ENCODE measurements at places on chromosomes 1 and 21. TPM values are rescaled to one million over a fixed set of nuclear protein-coding genes. Genes with fewer than 3 reads are reported as not detected.
A peak's percentile ranks its signal among the peaks of the same experiment; 100 is the strongest.

DNA sequence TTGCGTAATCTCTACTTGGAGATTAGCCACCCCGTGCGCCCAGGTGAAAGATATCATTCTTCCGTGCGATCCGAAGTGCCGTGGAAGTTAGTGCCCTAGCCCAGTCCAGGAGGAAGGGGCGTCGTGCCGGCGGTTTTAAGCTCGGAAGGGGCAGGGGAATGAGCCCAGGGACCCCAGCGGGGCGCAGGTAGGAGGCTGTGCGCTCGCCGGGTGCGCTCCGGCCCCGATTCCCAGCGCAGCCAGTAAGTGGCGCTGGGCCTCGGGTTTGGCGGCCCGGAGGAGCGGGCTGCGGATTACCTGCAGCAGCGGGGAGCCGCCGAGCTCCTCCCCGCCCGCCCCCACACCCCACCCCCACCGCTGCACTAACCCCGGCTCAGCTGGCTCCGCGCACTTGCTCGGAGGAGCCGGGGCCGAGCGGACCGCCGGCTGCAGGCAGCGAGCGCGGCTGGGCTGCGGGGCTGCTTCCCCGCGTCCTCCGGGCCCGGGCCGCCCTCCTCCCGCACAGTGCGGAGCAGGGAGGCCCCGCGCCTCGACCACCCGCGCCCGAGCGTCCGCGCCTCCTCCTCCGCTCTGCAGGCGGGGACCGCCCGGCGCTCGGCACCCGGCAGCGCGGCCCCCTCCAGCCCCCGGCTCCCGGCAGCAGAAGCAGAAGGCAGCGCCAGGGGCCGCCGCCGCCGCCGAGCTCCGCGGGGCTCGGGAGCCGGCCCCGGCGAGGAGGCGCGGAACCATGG is at the start of gene RYR2:
RYR2 (plus strand) TSS at position 390 of the 731 bp plus-strand sequence; CDS start at position 728, 338 bp downstream.
- no peak for DNase-seq

- no peak for DNase-seq
These were observed 543.0 kb upstream of the B3GALT2 start for GRCh38 chr1:193729429-193729828.

DNA sequence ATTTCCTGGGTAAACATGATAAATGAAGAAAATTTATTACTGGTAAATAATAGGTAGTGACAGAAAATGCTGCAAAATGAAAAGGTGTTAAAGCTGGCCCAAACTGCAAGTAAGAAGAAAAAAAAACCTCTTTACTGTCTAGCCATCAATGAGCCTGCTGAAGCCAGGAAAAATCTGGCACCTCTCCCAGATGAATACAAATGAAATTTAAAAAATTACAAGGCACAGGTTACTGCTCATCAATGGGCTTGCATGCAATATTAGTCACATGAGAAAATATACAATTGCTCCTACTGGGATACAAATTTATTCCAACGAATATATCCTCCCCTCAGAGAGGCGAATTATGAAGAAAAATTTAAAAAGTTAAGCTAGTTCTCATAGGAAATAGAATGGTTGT is 1422.5 kb downstream of the KCNT2 start:
- no peak for DNase-seq

DNA sequence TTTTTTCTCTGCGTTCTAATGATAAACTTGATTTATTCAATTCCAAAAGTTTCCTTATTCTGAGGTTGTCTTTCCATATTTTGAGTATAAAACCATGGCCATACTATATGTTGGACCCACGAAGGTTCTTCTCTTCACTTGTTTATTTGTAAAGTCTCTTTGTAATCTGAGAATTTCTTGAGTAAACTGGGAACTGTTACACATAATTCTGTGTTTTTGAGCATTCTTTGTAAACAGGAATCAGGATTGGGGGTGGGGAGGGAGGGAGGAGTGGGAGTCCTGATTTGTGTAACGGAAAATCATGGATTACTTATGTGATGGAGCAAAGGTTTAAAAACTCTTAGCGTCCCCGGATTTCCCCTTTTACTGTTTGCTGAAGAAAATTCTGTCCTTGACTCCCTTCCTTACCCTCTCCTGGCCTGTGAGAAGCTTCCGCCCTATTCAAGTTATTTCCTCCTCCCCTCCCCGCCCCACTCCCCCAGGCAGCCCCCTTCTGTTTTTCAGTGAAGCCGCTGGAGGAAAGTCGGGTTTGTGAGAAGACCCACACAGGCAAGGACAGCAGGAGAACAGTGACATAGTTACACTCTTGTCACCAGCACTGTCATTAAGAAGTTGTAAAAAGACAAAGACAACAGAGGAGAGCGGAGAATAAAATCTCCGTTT is 6.4 kb upstream of the NBPF11 start:
- no peak for DNase-seq

Gene RGS7
- total RNA-seq: not detected

Gene CXADR
- 28.8 TPM for total RNA-seq

- no peak for DNase-seq
These were observed 1.8 kb upstream of the GBP5 start for GRCh38 chr1:89274411-89274857.

DNA sequence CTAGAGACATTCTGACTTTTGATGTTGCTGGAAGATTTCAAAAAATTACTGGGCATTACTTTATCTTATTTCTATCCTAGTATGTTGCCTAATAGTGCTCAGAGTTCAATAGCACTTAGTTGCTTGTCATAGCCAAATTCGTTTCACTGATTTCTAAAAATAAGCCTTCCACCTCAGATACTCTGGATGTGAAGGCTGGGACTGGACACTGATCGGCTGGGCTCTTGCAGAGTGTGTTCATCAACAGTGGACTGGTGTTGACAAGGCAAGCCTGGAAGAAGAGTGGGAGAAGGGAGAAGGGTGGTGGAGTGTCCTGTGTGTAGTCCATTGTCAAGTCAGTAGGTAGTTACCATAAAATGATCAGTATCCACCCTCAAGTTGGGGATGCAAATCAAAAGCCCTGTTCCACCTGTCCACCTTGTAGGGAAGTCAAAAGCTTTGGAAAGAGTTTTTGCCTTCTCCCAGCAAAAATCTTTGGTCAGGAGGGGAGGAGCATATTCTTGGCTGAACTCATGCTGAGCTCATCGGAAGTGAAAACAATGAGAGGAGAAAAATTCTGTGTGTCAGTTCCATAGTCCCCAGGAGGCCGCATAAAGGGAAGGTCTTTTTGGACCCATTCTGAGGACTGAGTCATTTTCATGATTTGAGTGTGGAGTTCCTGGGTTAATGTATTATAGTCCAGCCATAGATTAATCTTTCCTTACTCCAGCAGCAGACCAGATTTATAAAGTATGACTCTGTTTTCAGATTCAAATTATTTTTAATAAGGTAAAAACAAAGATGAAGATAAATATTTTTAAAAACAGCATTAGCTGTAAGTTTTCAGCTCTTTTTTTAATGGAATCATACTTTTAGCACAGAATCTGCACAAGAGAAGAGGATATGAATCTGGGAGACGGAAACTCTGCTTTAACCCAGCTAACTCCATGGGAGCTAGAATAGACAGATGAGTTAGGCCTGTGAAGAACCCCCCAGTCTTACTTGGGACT is 99.5 kb upstream of the BMP8A start:
- no peak for DNase-seq

- no peak for DNase-seq
These were observed 73.8 kb upstream of the ZNF678 start for GRCh38 chr1:227489572-227489971.

Gene OR2L2
- total RNA-seq: not detected

GRCh38 chr1:217268058-217268457 is 362.8 kb downstream of the GPATCH2 start:
- DNase-seq: no peak

Gene SYT6
- total RNA-seq: not detected

- DNase-seq: no peak
These were observed 105.0 kb downstream of the MATN1 start for GRCh38 chr1:30618335-30618747.

DNA sequence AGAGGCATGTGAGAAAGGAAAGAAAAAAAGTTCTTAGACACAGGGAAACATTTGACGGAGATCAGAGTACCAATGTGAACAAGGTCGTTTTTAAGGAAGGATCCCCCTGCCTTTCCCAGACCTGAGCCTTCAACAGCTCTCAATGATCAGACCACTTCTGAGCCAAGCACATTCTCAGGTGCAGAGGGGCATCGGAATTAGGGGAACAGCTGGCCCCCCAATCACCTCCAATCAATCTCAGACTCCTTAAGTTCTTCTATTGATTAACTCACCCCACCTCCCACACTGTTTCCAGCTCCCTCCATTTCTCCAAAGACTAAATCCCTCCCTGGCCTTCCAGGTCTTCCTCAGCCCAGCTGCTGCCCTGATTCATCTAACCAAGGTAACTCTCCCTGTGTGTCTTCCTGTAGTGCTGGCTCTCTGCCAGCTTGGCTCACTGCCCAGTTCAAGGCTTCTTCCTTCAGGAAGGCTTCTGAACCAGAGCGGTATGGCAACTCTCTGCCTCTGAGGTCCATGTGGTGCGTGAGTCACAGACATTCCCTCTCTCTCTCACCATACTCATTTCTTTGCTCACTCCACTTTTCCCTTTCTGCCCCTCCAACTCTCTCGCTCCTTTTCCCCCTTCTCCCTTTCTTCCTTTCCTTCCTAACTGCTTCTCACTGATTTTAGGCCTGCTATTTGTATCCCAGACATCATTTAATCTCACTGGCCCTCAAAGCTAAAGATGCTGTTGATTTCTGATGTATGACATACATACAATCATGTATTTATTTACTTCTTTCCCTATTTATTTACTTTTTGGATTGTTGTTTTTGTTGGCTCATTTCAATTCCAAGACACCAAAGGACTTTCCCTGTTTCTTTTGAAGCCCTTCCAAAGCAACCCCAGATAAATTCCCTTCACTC is 18.1 kb downstream of the CFAP45 start:
- peak; percentile 72 for DNase-seq

DNA sequence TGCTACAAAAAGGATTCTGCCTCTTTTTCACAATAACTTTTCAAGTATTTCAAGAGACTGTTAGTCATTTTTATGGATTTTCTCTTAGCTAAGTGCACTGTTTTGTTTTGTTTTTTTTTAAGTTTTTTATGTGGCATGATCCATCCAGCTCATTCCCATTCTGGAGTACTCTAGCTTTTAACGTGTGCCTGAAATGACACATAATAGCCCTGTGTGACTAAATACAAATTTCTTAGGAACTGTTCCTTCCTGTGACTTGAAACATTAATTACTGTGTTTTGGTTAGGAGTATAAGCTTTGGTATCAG is 143.9 kb downstream of the HS2ST1 start:
- DNase-seq: no peak

GRCh38 chr1:98368995-98369394 is 292.5 kb upstream of the SNX7 start:
- DNase-seq: no peak

GRCh38 chr1:80375109-80375508 is 1368.6 kb upstream of the ADGRL4 start:
- DNase-seq: no peak

Gene HMGCS2
- total RNA-seq: 12.4 TPM

DNA sequence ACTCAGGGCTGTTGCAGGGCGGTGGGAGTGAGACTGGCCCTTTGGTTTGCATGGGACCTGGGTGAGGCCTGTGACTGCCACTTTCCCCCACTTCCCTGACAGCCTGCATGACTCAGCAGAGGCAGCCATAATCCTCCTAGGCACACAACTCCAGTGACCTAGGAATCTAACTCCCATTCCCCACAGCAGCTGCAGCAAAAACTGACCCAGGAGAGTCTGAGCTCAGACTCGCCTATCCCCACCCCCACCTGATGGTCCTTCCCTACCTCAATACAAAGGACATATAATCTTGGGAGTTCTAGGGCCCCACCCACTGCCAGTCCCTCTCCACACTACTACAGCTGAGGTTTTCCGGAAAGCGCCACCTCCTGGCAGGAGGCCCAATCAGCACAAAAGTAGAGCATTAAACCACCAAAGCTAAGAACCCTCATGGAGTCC is 26.7 kb downstream of the NDC1 start:
- no peak for DNase-seq

DNA sequence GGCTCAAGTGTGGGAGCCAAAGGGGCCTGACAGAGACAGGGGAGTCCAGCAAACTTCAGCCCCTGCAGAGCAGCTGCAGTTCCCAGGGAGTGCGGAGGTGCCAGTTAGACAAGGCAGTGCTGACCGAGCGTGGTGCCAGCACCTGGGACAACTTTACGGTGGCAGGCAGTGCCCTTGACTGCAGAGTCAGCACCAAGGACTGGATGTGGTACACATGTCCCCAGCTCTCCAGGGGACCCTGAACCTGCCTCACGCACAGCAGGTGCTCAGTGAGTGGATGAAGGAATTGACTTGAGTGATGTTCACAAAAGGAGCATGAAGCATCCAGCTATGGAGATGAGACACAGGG is 296.5 kb downstream of the SIPA1L2 start:
- DNase-seq: no peak

- no peak for DNase-seq
These were observed 392.0 kb upstream of the ADGRL4 start for GRCh38 chr1:79398501-79398900.

DNA sequence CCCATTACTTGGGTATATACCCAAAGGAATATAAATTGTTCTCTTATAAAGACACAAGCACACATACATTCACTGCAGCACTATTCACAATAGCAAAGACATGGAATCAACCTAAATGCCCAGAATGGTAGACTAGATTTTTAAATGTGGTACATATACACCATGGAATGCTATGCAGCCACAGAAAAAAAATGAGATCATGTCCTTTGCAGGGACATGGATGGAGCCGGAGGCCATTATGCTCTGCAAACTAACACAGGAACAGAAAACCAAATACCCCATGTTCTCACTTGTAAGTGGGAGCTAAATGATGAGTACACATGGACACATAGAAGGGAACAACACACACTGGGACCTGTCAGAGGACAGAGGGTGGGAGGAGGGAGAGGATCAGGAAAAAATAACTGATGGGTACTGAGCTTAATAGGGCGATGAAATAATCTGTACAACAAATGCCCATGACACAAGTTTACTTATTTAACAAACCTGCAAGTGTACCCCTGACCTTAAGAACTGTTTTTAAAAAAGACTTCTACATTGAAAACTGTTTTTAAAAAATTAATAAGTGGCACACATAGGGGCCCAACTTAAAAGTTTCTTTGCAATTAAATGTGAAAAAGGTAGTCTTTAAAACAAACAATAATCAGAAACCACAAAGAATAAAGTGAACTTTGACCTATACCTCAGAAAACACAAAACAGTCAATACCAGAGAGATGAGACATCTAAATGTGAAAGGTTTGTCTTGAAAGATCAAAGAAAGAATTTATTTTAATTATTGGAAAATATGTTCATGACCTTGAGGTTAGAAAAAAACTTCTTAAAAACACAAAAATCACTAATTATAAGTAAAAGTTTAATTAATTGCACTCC is 75.2 kb downstream of the CDC42BPA start:
- DNase-seq: no peak

- DNase-seq: peak; percentile 21
These were observed 361.5 kb downstream of the PTPRU start for GRCh38 chr1:29597861-29598260.

GRCh38 chr1:8679395-8679800 is 138.0 kb downstream of the RERE start:
- no peak for DNase-seq

GRCh38 chr1:10612436-10613160 is 137.8 kb downstream of the PEX14 start:
- no peak for DNase-seq

DNA sequence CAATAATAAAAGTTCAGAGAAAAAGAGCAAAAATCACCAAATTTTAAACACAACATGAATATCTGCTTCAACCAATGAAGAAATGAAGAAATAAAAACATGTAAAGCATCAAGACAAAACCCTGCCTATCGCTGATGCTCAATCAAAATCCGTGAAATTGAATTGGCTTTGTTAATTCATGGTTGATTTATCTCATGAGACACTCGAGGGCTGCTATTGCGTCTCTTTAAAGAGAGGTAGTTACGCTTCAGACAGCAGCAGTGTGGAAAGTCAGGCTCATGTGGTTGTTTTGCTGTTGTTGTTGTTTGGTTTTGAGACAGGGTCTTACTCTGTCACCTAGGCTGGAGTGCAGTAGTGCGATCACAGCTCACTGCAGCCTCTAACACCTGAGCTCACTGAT is 65.5 kb upstream of the RGS7 start:
- DNase-seq: no peak

Gene HRNR
- not detected for total RNA-seq
